ENCODE measurements at places on chromosomes 12 and 14. TPM values are rescaled to one million over a fixed set of nuclear protein-coding genes. Genes with fewer than 3 reads are reported as not detected.

TAS2R20 gene
- polyA plus RNA-seq = 1.2 TPM

ALX1 gene
- 22.5 TPM for polyA plus RNA-seq

OTUB2 gene
- 4.6 TPM for polyA plus RNA-seq

DNA sequence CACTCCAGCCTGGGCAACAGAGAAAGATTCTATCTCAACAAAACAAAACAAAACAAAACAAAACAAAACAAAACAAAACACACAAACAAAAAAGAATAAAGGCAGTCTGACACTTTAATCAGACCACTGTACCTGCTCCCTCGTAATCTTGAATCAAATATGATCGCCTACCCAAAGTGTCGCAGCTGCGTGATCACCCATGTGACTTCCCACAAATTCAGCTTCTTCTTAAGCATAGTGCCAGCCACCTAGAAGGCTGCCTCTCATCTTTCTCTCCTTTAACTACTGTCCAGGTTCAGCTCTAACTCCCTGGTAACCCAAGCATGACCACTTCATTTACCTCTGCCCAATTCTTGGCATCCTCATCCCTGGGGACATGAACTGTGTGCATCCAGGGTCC lies 37.4 kb downstream of the FMNL3 start:
- no peak for DNase-seq

DNA sequence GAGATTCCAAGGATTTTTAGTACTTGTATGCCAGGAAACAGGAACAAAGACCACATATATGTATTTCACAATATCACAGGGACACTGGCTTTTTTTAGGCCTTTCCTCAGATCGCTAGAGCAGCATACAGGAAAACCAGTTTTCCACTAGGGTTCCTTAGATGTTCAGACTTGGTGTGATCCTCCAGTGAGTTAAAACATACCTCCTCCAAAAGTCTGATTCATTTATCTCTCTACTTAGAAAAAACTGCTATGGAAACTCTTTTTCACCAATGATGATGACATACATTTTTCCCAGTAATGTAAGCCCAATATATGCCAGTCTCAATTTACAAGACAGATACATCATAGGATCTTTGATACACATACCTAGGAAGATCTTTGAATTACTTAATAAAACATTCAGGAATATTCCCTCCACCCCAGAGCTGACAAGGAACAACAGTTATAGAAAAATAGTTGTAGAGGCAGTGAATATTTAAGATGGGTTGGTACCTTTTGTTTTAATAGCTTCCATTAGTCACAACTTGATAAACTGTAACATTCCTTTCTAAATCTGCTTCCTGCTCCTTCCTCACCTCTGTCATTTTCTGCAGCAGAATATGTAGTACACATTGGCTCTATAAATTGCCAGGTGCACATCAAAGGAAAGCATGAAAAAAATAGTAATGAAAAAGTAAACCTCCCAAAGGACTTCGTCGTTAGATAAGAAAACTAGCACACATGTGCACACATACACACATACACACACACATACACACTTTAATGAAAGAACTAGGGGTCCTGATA lies 27.5 kb downstream of the BCAT1 start:
- no peak for DNase-seq

GRCh38 chr12:3454780-3455179 lies 36.2 kb upstream of the PRMT8 start:
- DNase-seq = no peak

- no peak for DNase-seq
These were observed at the start of gene HSPB8 for GRCh38 chr12:119178544-119179334. Gene HSPB8 (plus strand): TSS chr12:119178931. CDS start chr12:119179313, 382 bp downstream.

GRCh38 chr12:54390668-54391551 lies 6.4 kb upstream of the ZNF385A start:
- no peak for DNase-seq
